Esophagus squamous epithelium (tissue), 5 donors: ENCODE measurements at places on chromosomes 11 and 22. TPM values are rescaled to one million over a fixed set of nuclear protein-coding genes. Genes with fewer than 3 reads are reported as not detected.

Gene CDON
- total RNA-seq, result 2.5 TPM

Gene CRYBA4
- not detected for total RNA-seq

Gene CENPM
- 6.9 TPM for total RNA-seq

Gene PTGDR2
- 0.31 TPM for total RNA-seq

Gene CECR2
- total RNA-seq, result 0.38 TPM

Gene CBLIF
- not detected for total RNA-seq

Gene TEAD1
- total RNA-seq, result 41.2 TPM

Gene SOX10
- not detected for total RNA-seq

DNA sequence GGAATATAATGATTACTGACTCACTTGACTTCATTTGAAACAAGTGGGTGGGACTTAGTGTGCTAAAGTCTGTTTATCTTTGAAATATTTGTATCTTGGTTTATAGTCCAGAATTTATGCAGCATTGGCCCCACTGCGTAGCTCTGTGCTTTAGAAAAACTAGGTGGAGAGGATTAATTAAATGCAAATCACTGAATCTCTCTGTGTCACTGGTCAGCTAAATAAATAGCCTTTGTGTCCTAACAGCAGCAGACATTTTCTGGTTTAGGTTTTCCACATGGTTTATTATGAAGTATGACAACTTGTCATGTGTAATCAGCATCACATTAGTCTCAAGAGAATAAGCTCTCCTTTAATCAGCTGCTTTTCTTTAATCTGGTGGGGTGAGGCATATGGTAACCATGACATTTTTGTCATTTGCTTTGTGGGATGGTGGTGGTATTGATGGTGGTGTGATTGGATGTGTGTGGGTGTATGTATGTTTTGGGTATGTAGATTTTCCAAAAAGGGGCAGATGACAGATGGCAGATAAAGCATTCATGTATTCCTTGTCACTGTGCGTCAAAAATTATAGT is 33.9 kb downstream of the BCL2L13 start:
- DNase-seq, result no peak

DNA sequence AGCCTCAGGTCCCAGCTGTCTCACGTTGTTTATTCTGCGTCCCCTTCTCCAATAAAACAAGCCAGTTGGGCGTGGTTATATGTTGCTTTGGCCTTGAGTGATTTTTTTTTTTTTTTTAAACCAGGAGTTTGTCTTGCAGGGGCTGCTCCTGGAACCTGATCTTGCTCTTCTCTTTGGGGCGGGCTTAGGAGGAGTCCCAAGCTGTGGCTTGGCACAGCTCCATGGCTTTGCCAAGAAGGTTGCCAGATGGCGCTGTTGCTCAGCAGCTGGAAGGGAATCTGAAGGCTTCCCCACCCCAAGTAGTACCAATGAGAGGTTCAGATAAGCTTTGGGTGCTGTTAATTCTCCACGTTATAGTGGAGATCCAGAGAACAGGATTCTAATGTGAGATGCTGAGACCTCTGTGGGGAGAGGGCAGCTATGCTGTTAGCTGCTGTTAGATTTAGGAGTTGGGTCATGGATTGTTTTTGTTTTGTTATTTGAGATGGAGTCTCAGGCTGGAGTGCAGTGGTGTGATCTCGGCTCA is 2.0 kb upstream of the FERMT3 start:
- DNase-seq, result no peak

DNA sequence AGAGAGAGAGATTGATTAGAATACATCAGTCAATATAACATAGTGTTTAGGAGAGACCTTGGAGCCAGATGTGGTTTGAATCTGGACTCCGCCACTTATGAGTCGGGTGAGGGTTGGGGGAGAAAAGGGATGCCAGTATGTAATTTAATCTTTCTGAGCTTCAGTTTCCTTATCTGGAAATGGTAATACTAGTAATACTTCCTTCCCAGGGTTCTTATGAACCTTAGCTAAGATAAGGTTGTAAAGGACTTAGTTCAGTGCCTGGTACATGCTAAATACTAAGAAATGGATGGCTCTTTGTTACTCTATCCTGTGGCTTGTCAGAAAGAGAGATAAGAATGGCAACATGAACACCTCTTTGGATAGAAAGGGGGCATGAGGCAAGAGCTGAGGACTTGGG is 226.1 kb upstream of the NARS2 start:
- DNase-seq, result no peak

- no peak for DNase-seq
Observed at GRCh38 chr11:120918257-120918656, 105.6 kb upstream of the TBCEL start.

DNA sequence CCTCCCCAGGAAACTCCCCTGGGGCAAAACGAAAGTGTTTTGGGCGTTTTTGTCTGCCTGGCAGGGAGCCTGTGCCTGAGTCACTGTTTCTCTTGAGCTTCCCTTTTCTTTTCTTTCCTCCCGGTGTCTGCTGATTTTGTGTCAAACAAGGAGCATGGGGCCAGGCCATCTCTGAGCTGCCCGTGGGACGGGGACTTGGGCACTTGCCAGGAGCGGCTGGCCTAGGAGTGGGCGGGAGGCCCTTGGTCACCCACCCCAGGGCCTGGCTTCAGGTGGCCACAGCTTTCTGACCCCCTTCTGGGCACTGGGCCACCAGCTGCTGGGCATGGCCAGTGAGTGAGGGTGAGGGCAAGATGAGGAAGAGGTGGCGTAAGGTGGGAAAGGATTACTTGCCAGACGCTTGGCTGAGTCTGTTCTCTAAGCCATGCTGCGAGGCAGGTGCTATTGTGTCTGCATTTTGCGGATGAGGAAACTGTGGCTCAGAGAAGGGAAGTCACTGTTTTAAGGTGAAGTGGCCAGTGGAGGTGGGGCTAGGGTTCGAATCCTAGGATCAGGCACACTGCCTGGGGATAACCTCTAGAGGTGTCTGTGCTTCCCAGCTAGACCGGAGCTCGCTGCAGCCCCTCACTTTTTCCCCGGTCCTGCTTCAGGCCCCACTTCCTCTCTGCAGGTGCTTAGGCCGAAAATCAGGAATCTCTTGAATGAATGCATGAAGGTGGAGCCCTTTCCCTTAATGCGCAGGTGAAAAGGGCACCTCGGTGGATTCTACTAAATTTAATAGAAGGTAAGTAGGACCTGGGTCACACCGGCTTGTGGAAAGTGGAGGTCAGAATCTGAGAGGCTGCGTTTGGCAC is 7.8 kb upstream of the NFAM1 start:
- DNase-seq, result no peak

DNA sequence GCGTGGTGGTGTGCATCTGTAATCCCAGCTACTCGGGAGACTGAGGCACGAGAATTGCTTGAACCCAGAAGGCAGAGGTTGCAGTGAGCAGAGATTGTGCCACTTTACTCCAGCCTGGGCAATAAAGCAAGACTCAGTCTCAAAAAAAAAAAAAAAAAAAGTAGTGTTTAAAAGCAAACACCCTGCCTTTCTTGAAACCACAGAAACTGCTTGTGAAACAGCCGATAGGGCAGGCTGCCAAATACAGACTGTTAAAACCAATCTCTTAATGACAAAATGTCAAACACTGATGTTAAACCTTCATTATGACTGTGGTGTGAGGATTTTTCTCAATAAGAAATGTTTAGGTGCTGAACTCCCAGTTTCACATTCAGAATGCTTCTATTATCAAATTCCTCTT is 27.3 kb downstream of the MARK2 start:
- DNase-seq, result no peak

DNA sequence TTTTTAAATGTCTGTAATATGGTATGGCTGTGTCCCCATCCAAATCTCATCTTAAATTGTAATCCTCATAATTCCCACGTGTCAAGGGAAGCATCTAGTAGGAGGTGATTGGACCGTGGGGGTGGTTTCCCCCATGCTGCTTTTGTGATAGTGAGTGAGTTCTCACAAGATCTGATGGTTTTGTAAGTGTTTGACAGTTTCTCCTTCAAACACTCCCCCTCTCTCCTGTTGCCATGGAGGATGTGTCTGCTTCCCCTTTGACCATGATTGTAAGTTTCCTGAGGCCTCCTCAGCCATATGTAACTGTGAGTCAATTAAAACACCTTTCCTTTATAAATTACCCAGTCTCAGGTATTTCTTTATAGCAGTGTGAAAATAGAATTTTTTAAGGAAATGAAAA is 31.1 kb upstream of the CD44 start:
- no peak for DNase-seq

- DNase-seq, result no peak
Observed at GRCh38 chr22:48258064-48258701, 1495.7 kb downstream of the TBC1D22A start.

DNA sequence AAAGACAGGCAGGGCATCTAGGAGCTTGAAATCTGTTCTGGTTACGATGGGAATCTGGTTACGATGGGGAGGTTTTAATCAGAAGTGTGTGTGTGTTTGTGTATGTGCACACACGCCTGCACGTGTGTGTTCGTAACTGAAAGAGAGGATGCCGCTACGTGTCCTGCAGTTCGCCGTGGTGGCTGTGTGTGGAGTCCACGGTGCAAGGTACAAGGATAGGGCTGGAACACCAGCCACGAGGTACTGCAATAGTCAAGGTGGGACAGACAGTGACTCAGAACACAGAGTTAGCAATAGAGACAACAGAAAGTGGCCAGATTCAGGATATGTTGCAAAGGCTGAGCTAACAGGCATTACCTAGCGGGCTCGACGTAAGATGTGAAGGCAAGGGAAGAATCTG is 46.7 kb downstream of the IGSF9B start:
- no peak for DNase-seq
